ENCODE measurements at places on chromosomes 4 and X.

GRCh38 chr4:140743194-140743931 is 12.8 kb downstream of the TBC1D9 start:
- DNase-seq: no peak

GRCh38 chr4:102735582-102735981 is 25.2 kb downstream of the MANBA start:
- DNase-seq: no peak

- no peak for DNase-seq
Observed at GRCh38 chr4:115187136-115187535, 73.7 kb upstream of the NDST4 start.

DNA sequence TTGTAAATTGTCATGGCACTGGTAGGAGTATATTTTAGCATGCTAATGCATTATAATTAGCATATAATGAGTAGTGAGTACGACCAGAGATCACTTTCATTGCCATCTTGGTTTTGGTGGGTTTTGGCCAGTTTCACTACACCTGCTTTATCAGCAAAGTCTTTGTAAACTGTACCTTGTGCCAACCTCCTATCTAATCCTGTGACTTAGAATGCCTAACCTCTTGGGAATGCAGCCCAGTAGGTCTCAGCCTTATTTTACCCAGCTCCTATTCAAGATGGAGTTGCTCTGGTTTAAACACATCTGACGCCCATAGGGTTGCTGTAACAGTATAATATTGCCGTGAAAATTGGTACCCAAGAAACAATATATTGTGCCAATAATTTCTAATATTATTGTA is 159.4 kb downstream of the MAGEB5 start:
- DNase-seq: no peak

DNA sequence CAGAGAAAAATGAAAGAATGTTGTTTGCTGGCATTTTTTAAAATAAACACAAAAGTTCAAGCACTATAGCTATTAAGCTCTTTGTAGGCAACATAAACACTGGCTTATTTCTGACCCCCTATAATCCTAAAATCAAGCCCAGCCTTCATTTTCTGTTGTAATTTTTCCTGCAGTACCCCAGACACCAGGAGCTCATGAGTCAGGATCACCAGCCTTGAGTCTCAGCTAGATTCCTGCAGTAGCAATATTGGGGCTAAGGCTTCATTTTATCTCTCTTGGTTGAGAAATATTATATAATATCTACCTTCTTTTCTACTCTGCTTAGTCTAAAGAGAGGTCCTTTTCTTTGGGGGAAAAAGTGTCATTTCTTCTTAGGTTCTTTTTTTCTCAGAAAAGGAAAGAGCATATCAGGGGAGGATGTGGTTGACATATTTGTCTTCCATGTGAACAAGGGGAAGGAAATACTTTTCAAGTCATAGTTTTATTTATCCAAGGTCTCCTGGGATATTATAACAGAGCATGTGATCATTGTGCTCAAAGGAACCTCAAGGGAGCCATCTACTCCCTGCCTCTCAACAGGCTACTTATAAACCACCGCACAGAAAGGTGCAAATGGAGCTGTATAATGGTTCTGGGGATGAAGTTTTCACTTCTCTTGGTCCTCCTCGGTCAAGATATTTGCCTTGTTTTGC is 678.3 kb upstream of the NR3C2 start:
- DNase-seq: no peak
